ENCODE measurements at places on chromosomes 12 and 14. TPM values are rescaled to one million over a fixed set of nuclear protein-coding genes. Genes with fewer than 3 reads are reported as not detected.

WNT1 gene
- 0.20 TPM for total RNA-seq

POTEG gene
- total RNA-seq: not detected

AKAP5 gene
- 1.8 TPM for total RNA-seq

KRT74 gene
- total RNA-seq: not detected

HOXC4 gene
- 0.86 TPM for total RNA-seq

GRCh38 chr12:95462081-95462480, 11.9 kb upstream of the METAP2 start:
- no peaks in the 10 kb centered on the region for H3K27me3 ChIP-seq
- H3K36me3 ChIP-seq: no peaks in the 10 kb centered on the region
- no peak for DNase-seq
- no peak overlapping the region for H3K27ac ChIP-seq
- H3K4me3 ChIP-seq: no peak overlapping the region

- no peak overlapping the region for H3K27ac ChIP-seq
- H3K36me3 ChIP-seq: no peaks in the 10 kb centered on the region
- DNase-seq: no peak
- H3K27me3 ChIP-seq: no peaks in the 10 kb centered on the region
- H3K4me3 ChIP-seq: no peak overlapping the region
These were observed 73.1 kb upstream of the RAP1B start for GRCh38 chr12:68537571-68537970.

DNA sequence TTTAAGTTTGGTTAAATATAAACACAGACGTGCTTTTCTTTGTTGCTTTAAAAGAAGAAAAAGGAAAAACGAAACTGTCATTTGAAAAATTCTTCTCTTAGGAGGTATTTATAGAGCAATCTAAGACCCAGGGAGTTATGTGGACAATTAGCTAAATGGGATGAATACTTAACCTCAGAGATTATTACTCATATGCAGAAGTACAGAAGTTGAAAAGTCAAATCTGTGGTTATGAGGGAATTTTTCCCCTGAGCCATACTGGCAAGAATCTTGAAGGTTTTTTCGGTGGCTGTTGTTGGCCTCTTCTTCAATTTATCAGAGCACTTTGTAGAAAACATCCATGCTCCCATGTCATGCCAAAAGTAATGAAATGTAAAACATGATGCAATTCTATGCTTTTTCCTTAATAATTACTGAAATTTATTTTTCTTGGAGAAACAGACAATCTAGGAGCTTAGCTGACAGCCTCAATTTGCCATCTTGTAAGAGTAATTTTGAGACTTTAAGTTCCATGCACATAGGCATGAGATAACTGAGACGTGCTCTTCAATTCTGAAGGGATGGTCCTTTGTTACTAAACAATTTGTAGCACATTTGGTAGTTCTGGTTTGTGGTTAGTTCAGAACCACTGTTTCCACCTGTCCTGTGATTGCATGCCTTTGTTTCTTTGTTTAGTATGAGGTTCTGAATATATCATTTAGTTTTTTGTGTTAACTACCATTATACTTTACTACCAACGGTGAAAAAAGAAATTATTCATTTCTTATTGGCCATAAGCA, 126.6 kb downstream of the BCAT1 start:
- DNase-seq: no peak
- H3K27me3 ChIP-seq: no peaks in the 10 kb centered on the region
- H3K36me3 ChIP-seq: no peaks in the 10 kb centered on the region
- no peak overlapping the region for H3K27ac ChIP-seq
- no peak overlapping the region for H3K4me3 ChIP-seq

DNA sequence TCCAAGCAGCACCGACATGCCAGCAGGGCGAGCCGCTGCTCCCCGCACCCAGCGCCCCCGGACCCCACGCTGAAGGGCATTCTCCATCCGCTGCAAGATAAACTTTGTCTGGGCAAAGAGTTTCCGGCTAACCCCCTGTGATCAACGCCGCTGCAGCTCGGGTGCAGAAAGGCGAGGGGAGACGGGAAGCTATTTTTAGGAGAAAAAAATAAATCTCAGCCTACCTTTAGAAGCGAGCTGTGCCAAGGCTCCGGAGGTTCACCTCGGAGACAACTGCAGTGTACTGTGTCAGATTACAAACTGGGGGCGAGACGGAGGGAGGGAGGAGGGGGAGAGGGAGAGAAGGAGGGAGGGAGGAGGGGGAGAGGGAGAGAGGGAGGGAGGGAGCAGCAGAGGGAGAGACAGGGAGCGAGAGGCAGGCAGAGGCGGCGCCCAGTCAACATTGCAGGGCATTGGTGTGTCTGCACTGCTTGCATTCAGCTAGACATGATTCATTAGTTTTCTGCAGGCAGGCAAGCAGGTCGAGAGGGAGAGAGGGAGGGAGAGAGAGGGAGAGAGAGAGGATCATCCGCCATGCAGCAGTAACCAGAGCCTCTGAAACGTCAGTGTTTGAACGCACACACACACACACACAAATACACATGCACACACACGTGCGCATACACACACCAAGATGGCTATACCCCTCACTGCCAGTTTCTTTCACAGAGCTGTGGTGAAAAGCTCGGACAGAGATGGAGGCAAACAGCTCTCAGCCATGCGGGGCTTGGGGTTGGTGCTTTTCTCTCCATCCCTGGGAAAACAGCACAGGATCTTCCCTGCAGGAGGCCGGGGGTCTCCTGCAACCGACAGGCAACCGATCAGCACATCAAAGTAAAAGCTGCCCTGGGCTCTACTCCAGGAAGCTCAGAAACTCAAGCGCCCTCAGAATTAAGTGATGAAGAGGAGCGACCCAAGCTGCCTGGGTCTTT, at the start of gene RIMBP2:
TSS of gene RIMBP2 (minus strand) at position 302 of the 971 bp plus-strand sequence. CDS start 237,286 bp downstream, outside the sequence.
- H3K36me3 ChIP-seq: no peaks in the 10 kb centered on the region
- peaks cover 21% of the 10 kb centered on the region for H3K27me3 ChIP-seq
- no peak within 1 kb of the TSS for H3K27ac ChIP-seq
- H3K4me1 ChIP-seq: no peaks in the 10 kb centered on the region

GRCh38 chr14:68137704-68138619, 318.4 kb downstream of the RAD51B start:
- no peaks in the 10 kb centered on the region for H3K27me3 ChIP-seq
- peak; percentile 34 for DNase-seq
- H3K4me1 ChIP-seq: peaks cover 46% of the 10 kb centered on the region

- H3K4me1 ChIP-seq: no peaks in the 10 kb centered on the region
- DNase-seq: no peak
These were observed 501.1 kb downstream of the NAV3 start for GRCh38 chr12:78331753-78332152.

DNA sequence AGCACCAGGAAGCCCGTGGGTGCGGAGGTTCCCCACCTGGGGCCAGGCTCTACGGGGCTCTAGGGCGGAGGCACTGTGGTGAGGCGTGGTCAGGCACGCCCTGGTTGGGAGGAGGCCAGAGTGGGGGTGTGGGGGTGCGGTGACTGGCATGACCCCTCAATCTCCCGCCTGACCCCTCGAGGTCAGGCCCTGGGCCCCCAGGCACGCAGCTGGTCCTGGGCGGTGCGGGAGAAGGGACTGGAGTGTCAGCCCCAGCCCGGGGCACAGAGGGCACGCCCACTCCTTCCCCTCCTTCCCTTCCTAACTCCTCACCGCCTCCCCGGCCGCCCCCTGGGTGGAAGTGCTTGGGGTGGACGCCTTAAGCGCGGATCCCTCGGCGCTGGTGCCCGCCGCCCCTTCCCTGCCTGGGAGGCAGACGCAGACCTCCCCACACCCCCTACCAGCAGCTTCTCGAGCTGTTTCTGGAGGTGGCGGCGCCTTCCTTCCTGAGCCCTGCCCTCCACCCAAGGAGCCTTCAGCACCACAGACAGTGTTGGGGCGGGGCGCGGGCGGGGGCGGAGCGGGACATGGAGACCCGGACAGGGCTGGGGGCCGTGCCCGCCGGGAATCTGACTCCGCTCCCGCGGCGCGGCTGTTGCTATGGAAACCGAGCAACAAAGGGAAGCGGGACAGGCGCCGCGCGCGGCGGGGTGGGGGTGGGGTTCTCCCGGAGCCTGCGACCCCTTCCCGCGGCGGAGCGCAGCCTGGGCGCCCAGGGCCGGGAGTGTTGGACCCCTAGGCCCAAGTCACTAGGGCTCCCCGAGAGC, 741 bp upstream of the CRIP2 start:
- peak; percentile 96 for DNase-seq
- peak overlapping the region; percentile 100 for H3K27ac ChIP-seq
- no peaks in the 10 kb centered on the region for H3K27me3 ChIP-seq

DNA sequence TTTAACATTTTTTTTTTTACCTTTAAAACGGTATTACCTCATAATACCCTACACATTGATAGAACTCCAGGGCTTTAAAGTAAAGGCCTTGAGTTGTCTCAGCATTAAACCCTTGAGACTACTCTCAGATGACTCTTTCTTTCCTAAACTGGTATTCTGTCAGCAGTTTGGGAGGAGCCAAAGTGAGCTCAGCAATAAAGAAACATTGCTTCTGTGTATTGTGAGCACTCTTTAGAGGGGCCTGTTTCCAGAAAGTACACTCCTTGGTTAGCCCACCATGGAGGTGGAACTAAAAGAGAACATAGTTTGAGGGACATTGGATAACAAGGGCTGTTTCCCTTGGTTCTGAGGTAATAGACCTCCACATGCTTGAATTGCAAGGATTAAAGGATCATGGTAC, 20.4 kb downstream of the MAP3K12 start:
- no peak overlapping the region for H3K4me3 ChIP-seq
- H3K27me3 ChIP-seq: no peaks in the 10 kb centered on the region
- no peaks in the 10 kb centered on the region for H3K4me1 ChIP-seq
- no peak for DNase-seq
- peaks cover 63% of the 10 kb centered on the region for H3K36me3 ChIP-seq

- no peaks in the 10 kb centered on the region for H3K4me1 ChIP-seq
- no peaks in the 10 kb centered on the region for H3K36me3 ChIP-seq
- H3K27ac ChIP-seq: no peak overlapping the region
- no peaks in the 10 kb centered on the region for H3K27me3 ChIP-seq
- H3K4me3 ChIP-seq: no peak overlapping the region
These were observed 117.6 kb upstream of the PWP1 start for GRCh38 chr12:107567876-107568619.

DNA sequence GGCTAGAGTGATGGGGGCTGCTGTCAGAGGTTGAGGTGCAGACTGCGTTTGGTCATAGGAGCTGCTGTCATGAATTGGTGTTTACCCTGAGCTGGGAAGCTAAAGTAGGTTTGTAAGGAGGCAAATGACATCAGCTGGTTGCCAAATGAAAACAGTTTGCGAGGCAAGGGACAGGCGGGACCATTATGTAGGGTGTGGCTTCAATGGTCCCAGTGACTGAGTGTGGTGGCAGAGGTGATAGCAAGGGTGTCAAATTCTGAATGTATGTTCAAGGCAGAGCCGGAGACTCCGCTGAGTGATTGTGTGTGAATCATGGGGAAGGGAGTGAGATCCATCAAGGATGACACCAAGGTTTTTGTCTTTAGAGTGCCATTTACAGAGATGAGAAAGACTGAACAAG, 359.5 kb downstream of the VRK1 start:
- no peak for DNase-seq
- no peak overlapping the region for H3K4me3 ChIP-seq
- H3K27ac ChIP-seq: no peak overlapping the region
- H3K4me1 ChIP-seq: no peaks in the 10 kb centered on the region
- no peaks in the 10 kb centered on the region for H3K36me3 ChIP-seq

GRCh38 chr14:51901475-51902024, 41.1 kb downstream of the GNG2 start:
- H3K4me3 ChIP-seq: no peak overlapping the region
- H3K36me3 ChIP-seq: no peaks in the 10 kb centered on the region
- no peaks in the 10 kb centered on the region for H3K27me3 ChIP-seq
- no peak overlapping the region for H3K27ac ChIP-seq
- no peaks in the 10 kb centered on the region for H3K4me1 ChIP-seq

DNA sequence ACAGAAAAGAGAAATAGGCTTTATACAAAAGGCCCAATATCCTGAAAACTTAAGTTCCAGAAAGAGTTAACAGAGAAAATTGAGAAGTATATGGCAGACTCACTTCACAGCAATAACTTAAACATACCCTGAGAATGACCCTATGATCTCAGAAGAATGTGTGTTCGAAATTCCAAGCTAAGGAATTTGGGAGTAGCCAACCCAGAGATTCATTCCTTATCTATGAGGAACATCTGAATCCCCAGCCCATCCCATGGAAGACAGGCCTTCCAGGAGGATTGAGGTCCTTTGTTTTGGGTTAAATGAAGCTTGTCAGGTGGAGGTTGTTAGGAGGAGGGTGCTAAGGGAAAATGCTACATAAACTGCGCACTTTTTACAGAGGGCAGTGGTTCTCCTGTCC, 7.5 kb upstream of the SAV1 start:
- no peak overlapping the region for H3K4me3 ChIP-seq
- no peaks in the 10 kb centered on the region for H3K27me3 ChIP-seq
- DNase-seq: no peak
- H3K4me1 ChIP-seq: peaks cover 2% of the 10 kb centered on the region

- DNase-seq: no peak
- no peaks in the 10 kb centered on the region for H3K4me1 ChIP-seq
- H3K27me3 ChIP-seq: no peaks in the 10 kb centered on the region
- H3K27ac ChIP-seq: no peak overlapping the region
- H3K4me3 ChIP-seq: no peak overlapping the region
- H3K36me3 ChIP-seq: no peaks in the 10 kb centered on the region
These were observed 24.8 kb downstream of the LRRIQ1 start for GRCh38 chr12:85060916-85061315.

- H3K4me3 ChIP-seq: no peak within 1 kb of the TSS
- DNase-seq: no peak
- H3K27me3 ChIP-seq: no peaks in the 10 kb centered on the region
- H3K27ac ChIP-seq: no peak within 1 kb of the TSS
- H3K4me1 ChIP-seq: peaks cover 7% of the 10 kb centered on the region
These were observed at the start of gene KRT75 for GRCh38 chr12:52434081-52434733. Gene KRT75 (minus strand): TSS chr12:52434371. CDS start chr12:52434304, 67 bp downstream.

All from lung (tissue), 17 donors.